GM06990 (cell line): ENCODE measurements at places on chromosomes 12 and 14.

DNA sequence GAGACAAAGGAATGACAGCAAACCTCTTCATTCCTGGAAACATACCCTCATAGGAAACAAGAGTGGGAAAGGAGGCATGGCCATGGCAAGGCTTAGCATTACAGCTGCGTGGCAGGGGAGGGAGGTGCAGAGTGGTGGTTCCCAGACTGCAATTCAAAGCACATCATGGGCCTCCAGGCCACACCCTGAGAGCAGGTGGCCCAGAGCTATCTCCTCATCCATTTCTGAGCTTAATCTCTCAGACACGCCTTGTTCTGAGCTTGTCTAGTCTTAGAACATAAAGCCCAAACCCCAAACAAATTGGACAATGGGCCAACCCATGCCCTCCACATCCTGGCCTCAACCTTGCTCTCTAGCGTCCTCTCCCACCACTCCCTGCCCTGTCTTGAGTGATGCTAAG, 5.9 kb upstream of the KRT3 start:
- DNase-seq = no peak

GRCh38 chr12:121170611-121171260, 38.1 kb downstream of the P2RX7 start:
- no peak for DNase-seq

GRCh38 chr12:88836156-88836555, 255.9 kb upstream of the KITLG start:
- no peak for DNase-seq

GRCh38 chr14:97477353-97477752, 680.2 kb downstream of the VRK1 start:
- no peak for DNase-seq

DNA sequence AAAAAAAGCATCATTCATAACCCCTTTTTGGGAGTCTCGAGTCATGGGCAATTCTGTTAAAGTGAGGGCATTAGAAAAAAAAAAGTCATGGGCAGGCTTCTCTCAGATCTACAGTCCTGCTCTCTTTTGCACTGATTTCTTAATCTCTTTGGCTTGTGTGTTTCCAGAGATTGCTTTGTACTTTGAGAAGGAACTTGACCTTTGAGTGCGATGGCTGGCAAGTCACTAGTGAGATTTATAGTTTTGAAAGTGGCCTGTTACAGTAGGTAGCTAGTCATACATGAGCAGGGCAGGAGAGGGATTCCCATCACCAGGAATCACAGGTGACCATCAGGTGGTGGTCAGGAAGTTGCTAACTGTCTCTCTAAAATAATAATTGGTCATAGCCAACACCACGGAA, 119.6 kb downstream of the KCNMB4 start:
- DNase-seq = no peak

GRCh38 chr14:86933958-86934595, 1058.9 kb downstream of the GALC start:
- DNase-seq = no peak

GRCh38 chr12:48903982-48904411, 21.3 kb downstream of the FKBP11 start:
- DNase-seq = peak; percentile 44

- DNase-seq = no peak
Observed at GRCh38 chr12:130924966-130925665, 28.6 kb upstream of the ADGRD1 start.

GRCh38 chr12:21602774-21603173, 1.9 kb downstream of the GYS2 start:
- no peak for DNase-seq

GRCh38 chr14:44767646-44768173, 194.0 kb downstream of the KLHL28 start:
- DNase-seq = no peak

DNA sequence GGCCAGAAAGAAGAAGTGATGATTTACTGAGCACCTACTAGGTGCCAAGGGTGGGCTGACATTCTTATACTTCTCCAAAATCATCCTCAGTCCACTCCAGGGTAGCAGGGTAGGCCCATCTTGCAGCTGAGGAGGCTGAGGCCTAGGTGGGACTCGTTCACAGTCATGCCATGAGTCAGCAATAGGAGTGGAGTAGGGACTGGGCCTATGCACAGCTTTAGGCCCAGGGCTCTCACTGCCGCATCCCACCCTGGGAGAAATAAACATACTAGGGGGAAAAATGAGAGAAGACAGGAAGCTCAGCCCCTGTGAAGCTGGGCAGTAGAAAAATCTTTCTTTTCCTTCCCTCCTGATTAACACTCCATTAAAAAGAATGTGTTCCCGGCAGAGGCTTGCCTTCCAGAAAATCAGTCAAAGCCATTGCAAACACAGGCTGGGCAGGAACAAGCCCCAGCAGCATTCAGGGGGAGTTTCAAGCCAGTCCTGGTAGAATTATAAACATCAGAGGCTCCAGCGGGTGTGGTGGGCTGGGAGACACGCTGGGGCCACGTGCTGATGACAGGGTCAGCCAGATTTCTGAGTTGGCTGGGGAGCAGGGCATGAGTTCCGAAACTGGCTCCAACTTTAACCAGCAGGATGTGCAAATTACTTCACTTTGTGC, 1.8 kb downstream of the HSPB8 start:
- DNase-seq = no peak

GRCh38 chr12:58809064-58809607, 111.2 kb downstream of the LRIG3 start:
- DNase-seq = no peak

- no peak for DNase-seq
Observed at GRCh38 chr12:40344312-40344711, 119.5 kb downstream of the LRRK2 start.

- no peak for DNase-seq
Observed at GRCh38 chr14:86802726-86803125, 1190.3 kb downstream of the GALC start.

- DNase-seq = no peak
Observed at GRCh38 chr14:50892255-50892654, 20.4 kb downstream of the ABHD12B start.

DNA sequence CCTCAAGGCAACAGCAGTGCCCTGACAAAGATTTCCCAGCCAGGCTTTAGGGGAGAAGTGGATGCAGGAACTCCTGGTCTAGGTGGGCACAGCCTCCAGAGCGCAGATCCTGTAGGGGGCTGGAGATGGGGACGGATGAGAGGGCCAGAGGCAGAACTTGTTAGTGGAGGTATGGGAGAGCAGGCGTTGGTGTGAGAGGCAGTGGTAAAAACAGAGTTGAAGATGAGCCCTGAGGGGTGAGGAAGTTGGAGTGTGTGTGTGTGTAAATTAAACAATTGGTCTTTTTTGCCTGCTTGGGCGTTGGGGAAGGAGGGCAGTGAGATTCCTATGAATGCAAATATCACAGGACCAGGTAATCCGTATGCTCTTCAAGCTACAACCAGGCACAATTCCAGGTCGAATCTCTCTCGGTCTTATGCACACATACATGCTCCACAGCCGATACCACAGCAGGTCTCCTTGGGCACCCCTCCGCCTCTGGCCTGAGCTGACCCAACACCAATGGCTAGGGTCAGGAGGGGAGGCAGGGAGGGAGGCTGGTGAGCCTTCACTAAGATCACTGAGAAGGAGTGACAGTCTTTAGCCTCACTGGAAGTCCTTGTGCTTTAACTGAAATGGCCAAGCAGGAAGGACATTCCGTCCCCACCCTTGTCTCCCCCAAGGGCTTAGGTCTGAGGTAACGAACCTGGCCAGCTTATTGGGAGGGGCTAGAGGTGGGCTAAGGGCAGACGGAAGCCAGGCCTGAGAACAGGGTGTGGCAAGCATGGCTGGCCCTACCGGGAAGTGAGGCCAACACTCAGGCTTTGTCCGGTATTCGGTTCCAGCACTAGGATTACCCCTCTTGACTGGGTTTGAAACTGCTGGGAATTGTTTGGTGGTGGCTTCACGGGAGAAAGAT, 1.5 kb upstream of the KRT7 start:
- DNase-seq = no peak

- DNase-seq = no peak
Observed at GRCh38 chr14:77023001-77023996, 5.2 kb downstream of the IRF2BPL start.

GRCh38 chr12:46473634-46474329, 101.2 kb upstream of the SLC38A2 start:
- peak; percentile 35 for DNase-seq

- no peak for DNase-seq
Observed at GRCh38 chr14:77145975-77146740, 4.6 kb upstream of the ZDHHC22 start.

GRCh38 chr14:21735639-21736307, 62.2 kb upstream of the OR4E1 start:
- DNase-seq = no peak

- DNase-seq = no peak
Observed at GRCh38 chr14:52522581-52523345, 29.5 kb downstream of the TXNDC16 start.

- DNase-seq = no peak
Observed at GRCh38 chr14:37021390-37021789, 151.0 kb downstream of the SLC25A21 start.

- no peak for DNase-seq
Observed at GRCh38 chr12:72491426-72491825, 219.3 kb downstream of the TRHDE start.

DNA sequence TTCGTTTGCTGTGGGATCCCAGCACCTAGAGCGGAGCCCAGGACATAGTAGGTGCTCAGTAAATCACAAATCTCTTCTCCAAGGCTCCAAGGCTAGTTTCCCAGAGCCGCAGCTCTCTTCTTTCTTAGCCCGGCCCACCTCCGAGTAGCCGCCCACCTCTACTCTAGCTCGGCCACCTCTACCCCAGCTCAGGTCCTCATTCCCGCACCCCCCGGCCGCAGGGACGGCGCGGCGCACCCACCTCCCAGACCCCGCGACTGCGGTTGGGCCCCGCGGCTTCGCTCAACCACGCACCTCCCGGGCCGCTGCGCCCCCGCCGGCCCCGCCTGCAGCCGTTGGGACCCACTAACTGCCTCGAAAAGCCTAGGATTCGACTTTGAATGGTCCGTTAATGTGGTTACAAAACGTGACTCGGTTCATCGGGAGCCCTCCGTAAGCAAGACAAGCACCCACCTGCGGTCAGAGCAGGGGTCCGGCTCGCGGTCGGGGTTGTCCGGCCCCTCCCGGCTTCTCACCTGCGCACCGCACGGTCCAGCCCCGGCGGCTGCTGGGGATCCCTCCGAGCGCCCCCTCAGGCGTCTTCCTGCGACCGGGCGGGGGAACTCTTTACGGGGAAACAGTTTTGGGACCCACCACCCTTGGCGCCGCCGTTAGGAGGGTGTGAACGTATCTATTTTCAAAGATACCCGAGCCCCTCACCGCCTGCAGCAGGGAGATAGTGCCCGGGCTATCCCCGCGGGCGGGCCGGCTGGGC, at the start of gene SLC2A14:
Gene SLC2A14 (minus strand): TSS at position 350 of the 754 bp plus-strand sequence. CDS start 3,035 bp downstream, outside the sequence.
- no peak for DNase-seq

DNA sequence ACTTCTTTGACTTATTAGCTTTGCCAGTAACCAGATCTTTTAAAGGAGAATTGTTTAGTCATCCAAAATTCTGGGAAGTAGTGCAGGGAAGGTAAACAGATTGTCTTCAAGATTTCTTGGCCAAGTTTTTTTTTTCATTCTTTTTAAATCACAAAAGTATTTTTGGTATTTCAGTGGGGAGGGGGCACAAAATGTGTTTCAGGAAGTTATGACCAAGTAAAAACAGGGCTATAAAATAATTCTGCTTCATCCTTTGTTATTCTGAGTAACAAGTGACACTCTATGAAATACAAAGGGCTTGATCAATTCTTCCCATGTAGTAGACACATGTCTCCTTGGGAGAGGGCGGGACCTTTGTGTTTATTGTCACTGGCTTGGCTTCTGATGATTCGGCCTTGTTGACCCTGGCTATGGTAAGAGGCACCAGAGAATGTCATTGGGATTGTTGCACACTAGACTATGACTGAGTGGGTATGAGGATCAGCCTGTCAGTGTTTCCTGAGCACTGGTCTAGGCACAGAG, 55.4 kb downstream of the SUSD6 start:
- DNase-seq = no peak

GRCh38 chr14:64464651-64465050, 648 bp upstream of the AKAP5 start:
- DNase-seq = no peak

GRCh38 chr12:125983784-125984500, 918.7 kb downstream of the AACS start:
- no peak for DNase-seq

- DNase-seq = no peak
Observed at GRCh38 chr12:103546959-103547358, 40.1 kb upstream of the STAB2 start.

DNA sequence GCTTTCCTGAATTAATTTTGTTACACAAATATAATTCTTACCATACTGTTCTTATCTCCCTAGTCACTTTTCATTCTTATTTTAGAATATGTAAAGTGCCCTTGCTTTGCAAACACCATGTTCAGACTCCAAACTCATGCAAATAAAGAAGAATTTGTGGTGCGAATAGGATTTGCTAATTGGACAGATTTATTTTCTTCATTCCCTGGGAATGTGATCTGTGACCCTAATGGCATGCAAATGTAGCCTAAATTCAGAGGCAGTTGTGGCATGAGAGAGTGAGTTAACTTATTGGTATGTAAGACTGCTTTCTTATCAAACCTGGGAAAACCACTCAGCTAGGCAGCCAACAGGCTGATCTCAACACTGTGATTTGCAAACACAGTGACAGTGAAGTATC, 10.0 kb downstream of the CAPZA3 start:
- no peak for DNase-seq

DNA sequence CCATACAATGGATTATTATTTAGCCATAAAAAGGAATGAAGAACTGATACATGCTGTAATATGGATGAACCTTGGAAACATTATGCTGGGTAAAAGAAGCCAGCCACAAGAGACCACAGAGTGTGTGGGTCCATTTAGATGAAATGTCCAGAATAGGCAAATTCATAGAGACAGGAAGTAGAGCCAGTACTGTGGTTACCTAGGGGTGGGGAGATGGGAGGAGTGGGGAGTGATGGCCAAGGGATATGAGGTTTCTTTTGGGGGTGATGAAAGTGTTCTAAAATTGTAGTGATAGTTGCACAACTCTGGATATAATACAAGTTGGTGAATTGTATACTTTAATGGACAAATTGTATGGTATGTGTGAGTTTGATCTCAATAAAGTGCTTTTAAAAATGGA, 18.6 kb downstream of the JDP2 start:
- DNase-seq = no peak

- DNase-seq = peak; percentile 37
Observed at GRCh38 chr14:59356767-59357166, 108.4 kb downstream of the GPR135 start.

GRCh38 chr14:71552809-71553208, 379.4 kb upstream of the RGS6 start:
- no peak for DNase-seq

DNA sequence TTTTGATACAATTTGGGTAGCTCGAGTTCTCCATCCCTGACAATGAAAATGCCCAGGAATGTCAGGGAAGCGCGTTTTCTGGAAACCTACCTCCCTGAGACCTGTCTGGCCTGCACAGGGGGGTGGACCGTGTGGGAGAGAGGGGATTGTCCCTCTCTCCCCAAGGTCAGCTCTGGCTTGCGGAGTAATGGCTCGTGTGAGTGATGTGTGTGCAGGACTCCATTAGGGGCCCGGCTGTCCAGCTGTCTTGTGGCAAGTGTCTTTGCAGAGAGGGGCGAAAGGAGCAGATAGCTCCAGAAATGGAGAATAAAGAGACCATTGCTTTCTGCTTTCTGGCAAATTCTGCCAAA, 215.3 kb downstream of the CHST11 start:
- DNase-seq = no peak
